ENCODE measurements at places on chromosomes 5 and 9.
A peak's percentile ranks its signal among the peaks of the same experiment; 100 is the strongest.

DNA sequence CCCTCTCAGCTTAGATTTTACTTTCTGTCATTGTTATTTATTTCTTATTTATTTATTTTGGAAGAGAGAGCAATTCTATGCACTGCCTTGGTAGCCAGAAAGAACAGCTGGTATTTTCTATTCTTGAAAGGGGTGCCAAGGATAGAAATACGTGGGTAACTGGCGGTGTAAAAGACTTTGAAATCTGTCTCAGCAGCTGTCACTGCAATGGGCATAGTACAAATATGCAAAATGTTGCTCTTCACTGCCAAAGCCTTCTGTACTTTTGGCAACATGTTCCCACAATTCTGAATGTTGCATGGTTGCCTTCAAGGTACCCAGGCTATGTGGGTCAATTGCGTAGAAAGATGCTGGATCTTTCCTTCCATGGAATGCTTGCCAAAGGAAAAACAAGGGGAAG, 230.2 kb upstream of the EDIL3 start:
- DNase-seq, result no peak

DNA sequence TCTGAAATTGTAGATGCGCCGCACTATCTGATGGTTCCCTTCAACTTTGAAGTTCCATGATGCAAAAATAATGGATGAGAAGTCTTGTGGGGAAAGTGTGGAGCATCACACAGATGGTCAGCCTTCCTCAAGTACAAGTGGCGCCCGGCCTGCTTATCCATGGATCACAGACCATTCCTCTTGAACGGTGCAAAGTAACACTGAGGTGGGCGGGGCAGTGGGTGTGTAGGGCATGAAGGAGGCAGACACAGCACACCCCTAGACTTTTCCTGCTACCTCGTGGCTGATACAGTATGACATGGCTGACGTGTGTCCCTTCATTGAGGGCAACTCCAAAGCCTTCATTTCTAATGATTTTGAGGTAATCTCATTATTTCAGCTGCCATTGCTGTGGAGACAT, 2.5 kb upstream of the GNG10 start:
- no peak for DNase-seq

DNA sequence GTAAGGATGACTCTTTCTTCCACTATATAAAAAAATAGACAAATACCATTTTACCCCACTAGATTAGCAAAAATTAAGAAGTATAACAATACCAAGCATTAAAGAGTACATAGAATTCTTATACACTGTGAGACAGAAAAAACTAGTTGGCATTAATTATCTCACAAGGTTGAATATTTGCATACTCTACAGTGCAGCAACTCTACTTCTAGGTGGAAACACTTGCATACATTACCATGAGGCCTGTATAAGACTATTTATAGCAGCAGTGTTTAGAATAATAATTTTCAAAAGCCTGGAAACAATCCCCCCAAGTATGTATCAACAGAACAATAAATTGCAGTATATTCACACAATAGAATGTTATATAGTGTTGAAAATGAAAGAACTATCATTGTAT, 19.0 kb upstream of the PURA start:
- DNase-seq, result no peak

- no peak for DNase-seq
These were observed 11.6 kb downstream of the ANKHD1 start for GRCh38 chr5:140413230-140413629.

DNA sequence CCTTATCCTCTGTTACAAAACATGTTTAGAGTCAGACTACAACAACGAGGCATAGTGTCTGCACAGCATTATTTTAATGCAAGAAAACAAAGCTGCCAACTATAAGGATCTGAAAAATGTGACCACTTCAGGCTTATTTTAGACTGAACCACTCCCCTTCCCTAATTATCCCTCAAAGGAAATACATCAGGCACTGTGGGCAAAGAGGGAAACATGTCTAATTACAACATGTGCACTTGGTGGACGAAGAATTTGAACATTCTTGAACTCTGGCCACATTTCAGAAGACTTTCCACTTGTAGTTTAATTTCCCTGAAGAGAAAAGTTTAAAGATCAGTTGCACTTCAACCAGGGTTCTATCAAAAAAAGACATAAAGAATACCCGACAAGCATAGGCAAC, 3.8 kb downstream of the MTMR12 start:
- DNase-seq, result no peak

- DNase-seq, result peak; percentile 67
These were observed 24.0 kb upstream of the TCF7 start for GRCh38 chr5:134090522-134090921.

DNA sequence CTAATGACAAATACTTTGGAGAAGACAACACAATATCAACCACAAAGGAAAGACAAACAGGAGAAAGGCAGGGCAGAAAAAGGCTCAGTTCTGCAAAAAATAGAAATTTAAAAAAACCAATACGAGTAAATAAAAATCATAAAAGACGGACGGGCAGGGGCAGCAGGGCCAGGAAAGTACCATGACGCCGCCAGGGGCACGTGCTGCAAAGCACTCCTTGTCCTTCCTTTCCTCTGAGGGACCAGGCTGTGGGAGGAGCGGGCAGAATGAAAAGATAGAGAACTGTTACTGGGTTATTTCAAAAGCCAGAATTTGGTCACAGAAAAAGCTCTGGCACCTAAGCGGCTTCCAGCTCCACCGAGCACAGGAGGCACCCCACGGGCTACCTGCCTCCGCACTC, 53.9 kb downstream of the HABP4 start:
- DNase-seq, result no peak

GRCh38 chr9:89346696-89347095, 28.4 kb downstream of the SECISBP2 start:
- no peak for DNase-seq

DNA sequence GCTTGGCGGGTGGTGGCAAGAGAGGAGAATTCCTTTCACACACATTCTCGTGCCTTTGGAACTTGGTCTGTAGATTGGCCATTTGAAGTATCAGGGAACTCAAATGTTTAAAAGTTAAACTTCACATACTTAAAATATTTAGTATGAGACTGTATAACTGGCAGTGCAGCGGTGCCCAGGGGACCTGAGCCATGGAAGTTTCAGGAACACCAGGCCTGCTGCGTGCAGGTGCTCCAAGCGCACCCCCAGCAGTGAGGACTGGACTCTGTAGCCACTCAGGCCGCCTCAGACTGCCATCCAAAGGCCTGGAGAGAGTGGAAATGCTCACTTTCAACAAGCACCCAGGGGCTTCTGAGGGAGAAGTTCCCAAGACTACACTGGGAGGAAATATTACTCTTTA, 273.5 kb upstream of the IRX2 start:
- no peak for DNase-seq

GRCh38 chr5:139985733-139986132, 57.4 kb downstream of the NRG2 start:
- DNase-seq, result no peak

DNA sequence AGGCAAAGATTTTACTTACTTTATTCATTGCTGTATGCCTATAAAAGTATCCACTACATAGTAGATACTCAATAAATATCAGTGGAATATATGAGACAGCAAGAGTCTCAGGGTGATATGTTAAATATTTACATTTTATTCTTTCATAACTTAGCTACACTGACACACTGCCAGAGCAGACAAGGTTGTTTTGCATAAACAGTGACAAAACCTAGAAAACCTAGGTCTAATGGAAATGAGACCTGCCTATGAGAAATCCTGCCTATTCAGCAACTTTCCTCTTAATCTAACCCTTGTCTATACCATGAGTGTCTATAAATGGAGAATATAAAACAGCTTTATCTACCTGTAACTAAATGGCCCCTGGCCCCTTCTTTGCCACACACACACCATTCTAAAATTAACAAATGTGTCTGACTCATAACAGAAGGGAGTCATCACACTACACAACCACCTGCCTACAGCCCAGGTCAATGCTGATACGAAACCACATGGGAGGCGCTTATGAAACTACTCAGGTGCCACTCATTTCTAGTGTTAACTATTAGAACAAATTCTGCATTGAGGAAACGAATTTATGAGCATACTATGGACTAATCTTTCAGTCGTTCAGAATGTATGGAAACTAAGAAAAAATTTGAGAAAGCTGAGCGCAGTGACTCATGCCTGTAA, 60.3 kb downstream of the UBAP2 start:
- DNase-seq, result peak; percentile 33

DNA sequence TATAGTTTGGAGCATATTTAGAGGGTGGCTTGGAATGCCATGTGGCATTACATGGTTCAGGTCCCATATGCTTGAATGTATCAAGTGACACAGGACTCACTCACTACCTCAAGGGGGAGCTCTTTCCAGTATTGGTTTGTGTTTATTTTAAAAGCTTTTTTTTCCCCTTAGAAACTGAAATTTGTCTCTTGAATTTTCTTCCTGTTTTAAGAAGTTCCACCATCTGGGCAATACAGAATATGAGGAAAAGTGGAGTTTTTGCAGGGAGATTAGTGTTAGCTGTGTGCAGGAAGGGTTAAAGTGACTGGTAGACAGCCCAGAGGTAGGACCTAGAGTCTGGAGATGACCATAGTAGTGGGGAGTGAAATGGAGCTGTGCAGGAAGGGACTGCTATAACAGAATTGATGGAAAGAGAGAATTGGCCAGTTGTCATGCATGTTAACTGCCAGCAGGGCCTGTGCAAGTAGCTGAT, 36.6 kb downstream of the CTNNA1 start:
- DNase-seq, result peak; percentile 31

DNA sequence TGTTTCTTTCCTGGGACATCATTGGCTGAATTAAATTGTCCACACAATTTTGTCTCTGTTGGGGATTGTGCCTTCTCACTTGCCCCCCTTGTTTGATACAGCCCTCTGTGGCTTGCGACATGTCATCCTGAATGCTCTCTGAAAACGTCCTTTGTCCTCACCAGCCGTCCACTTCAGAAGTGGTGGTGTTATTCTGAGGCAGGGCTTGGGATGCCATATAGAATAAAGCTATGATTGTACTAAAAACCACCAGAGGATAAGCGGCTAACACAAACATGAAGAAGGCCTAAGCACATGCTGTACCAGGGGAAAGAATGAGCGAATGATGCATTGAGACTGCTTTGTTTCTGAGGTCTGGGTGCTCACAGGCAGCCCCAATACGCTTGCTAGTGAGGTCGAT, 3.5 kb upstream of the SNX30 start:
- no peak for DNase-seq

- no peak for DNase-seq
These were observed 42.5 kb downstream of the KCNIP1 start for GRCh38 chr5:170546282-170546681.

- no peak for DNase-seq
These were observed 2.0 kb upstream of the NSD1 start for GRCh38 chr5:177131352-177132135.

DNA sequence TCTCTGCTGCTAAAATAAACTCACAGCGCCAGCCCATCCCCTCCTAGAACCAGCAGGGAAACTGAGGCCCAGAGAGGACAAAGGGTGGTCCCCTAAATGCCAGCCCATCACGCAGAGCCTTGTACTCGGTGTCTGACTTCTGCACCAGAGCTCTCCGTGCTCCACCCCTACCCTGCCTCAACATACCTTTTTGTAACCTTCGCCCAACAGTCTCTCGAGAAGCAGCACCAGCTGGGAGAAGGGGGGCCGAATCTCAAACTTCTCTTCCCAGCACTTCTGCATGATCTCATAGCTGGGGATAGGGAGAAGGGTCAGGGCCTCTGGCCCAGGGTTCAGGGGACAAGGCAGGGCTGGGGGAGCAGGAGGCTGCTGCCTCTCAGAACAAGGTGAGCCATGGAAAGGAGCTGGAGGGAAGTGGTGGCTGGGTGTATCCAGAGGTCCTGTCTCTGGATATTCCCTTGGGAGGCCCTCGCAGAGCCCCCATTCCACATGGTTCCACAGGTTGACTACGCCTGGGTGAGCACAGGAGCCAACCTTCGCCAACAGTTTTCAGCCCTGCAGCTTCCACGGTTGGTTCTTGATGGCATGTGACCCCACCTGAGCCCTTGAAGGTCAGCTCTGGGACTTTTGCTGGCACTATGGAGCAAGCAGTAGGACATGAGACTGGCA, 32.3 kb upstream of the CSF1R start:
- no peak for DNase-seq

DNA sequence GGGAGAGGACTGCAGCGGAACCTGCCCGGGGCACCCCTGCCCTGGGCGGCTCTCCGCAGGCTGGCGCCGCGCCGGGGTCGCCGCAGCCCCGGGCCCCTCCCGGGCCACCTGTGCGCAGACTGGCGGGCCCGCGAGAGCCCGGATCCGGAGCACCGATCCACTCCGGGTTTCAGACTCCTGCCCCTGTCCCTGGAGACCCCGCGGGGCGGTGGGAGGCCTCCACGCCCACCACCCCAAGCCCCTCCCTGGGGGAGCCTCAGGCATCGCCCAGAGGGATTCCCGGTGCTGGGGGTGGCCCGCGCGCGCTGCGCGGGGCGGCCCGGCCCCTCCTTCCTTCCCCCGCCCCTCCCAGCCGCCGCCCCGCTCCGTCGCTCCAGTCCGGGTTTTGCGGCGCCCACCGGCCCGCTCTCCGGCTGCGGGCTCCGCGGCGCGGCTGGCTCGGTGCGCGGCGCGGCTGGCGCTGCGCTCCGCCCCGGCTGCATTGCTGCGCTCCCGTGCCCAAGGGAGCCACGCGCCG, at the start of gene UNC5A:
Gene UNC5A (plus strand): TSS at position 479 of the 517 bp plus-strand sequence. CDS start 192 bp downstream, outside the sequence.
- DNase-seq, result peak; percentile 45

GRCh38 chr5:66284588-66285342, 140.7 kb downstream of the SREK1 start:
- DNase-seq, result no peak

- DNase-seq, result no peak
These were observed 125.3 kb upstream of the RFX3 start for GRCh38 chr9:3650994-3651622.

DNA sequence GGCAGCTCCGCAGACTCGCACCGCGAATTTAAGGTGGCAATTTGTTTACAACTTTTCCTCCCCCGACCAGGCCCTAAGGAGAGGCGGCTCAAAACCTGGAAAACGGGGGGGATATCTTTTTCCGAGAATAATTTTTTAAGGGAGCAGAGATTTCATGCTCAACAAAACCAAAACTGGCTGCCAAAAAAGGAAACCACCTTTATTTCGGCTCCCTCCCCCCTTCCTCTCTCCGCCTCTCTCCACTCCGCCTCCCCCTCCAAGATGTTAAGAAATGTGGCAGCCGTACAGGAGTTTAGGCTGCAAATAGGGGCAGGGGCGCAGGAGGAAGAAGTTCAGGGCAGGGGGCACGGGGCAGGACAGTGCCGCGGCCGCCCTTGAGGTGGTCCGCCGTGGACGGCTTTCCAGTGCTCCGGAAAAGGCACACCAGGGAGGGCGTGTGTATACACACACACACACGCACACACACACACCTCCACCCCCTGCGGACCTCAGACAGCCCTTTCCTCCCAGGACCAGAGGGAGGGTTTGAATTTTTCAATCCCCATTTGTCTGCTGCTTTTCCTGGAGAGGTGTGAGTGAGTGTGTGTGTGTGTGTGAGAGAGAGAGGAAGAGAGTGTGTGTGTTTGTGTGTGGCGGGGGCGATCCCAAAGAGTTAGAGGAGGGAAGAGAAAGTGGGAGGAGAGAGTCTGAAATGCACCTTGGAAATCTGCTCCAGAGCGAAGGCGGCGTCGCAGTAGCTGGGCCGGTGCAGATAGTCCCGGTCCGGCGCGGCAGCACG, 9.1 kb downstream of the PTCH1 start:
- DNase-seq, result peak; percentile 61

GRCh38 chr5:150489360-150490295, 18.3 kb upstream of the NDST1 start:
- no peak for DNase-seq

- DNase-seq, result no peak
These were observed 2372.1 kb downstream of the MAT2B start for GRCh38 chr5:165877475-165877874.

GRCh38 chr5:161530700-161531099, 15.8 kb downstream of the GABRB2 start:
- no peak for DNase-seq

GRCh38 chr5:134240421-134240962, 14.6 kb upstream of the PPP2CA start:
- no peak for DNase-seq

- no peak for DNase-seq
These were observed 39.2 kb downstream of the TLE4 start for GRCh38 chr9:79610791-79611614.

Measured in CD4-positive, alpha-beta T cell treated with Interleukin-17A for 1 hour (primary cell).